Activated T-cell treated with anti-CD3 and anti-CD28 coated beads, Interleukin-2, amount 50 U/mL, for 72 hours (primary cell): ENCODE measurements at places on chromosomes 5 and 9. TPM values are rescaled to one million over a fixed set of nuclear protein-coding genes. Genes with fewer than 3 reads are reported as not detected.

Gene TPM2
- 7.8 TPM for total RNA-seq

Gene ADAMTSL1
- total RNA-seq, result not detected

Gene ZBED3
- 11.4 TPM for total RNA-seq

Gene NR4A3
- total RNA-seq, result 53.0 TPM

Gene DOCK2
- 242 TPM for total RNA-seq

Gene OMD
- not detected for total RNA-seq

Gene SPATA31E1
- not detected for total RNA-seq

Gene PDLIM4
- 1.2 TPM for total RNA-seq

Gene PCDHAC1
- not detected for total RNA-seq

Gene CDH9
- total RNA-seq, result not detected

Gene IL7R
- 143 TPM for total RNA-seq

Gene NDUFS4
- total RNA-seq, result 79.9 TPM

Gene GRXCR2
- not detected for total RNA-seq

Gene SLC4A9
- 0.56 TPM for total RNA-seq

Gene EFNA5
- total RNA-seq, result not detected

Gene SPAAR
- not detected for total RNA-seq

Gene MEIKIN
- not detected for total RNA-seq

Gene HSD17B3
- total RNA-seq, result not detected

Gene PCDHGA2
- total RNA-seq, result not detected

Gene SPINK5
- total RNA-seq, result not detected

Gene BARHL1
- total RNA-seq, result not detected

Gene FOXD4L5
- 0.25 TPM for total RNA-seq

Gene TAF11L5
- not detected for total RNA-seq

Gene NMUR2
- not detected for total RNA-seq

Gene RORB
- total RNA-seq, result 0.14 TPM

Gene NR6A1
- 2.9 TPM for total RNA-seq
